ENCODE measurements at places on chromosomes 2 and 18. TPM values are rescaled to one million over a fixed set of nuclear protein-coding genes. Genes with fewer than 3 reads are reported as not detected.

DNA sequence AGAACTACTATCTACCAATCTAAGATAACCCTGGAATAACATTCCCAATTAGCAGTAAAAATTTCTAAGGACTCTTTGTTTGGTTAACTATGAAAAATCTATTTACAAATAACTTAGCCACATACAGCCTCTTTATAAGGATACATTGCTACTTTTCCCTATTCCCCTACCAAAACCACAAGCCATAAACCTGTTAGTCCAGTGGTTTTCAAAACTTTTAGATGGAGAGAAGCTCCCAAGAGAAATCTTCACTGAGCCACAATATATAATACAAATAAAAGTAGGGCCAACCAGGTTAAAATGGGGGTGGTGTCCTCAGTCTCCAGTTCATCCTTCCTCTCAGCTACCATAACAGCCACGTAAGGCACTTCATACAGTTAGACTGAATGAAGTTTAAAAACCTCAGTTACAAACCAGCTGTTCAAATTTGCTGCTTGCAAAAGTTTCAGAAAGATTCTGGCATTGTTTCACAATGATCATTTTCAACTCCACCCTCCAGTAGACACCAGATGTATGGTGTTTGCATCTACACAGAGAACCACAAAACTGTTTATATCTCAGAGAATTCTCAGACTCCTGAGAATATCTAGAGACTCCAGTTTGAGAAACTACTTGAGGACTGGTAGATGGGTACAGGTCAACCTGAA lies 26.0 kb downstream of the SOS1 start:
- H3K4me3 ChIP-seq = no peak overlapping the region
- H3K27me3 ChIP-seq = no peaks in the 10 kb centered on the region
- no peak for DNase-seq

GRCh38 chr18:44681076-44681970 lies 635 bp downstream of the SETBP1 start:
- peak overlapping the region; percentile 84 for H3K27ac ChIP-seq
- H3K4me1 ChIP-seq = peaks cover 14% of the 10 kb centered on the region
- no peaks in the 10 kb centered on the region for H3K27me3 ChIP-seq

DNA sequence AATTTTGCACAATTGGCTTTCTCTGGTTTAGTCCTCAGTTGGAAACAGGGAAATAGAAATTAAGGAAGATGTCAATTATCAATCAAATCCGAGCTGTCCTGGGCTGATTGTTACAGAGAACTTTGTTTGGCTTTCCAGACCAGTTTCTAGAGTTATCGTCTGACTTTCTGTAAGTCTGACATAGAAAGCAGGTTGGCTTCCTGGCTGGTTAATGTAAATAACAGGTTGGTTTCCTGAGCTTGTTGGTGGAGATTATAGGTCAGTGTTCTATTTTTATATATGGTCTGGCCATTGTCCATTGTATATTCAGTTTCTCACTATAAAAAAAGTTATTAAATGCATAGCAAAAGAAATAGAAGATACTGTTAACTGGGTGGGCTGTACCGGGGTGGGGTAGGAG lies 204.8 kb downstream of the MBD2 start:
- no peaks in the 10 kb centered on the region for H3K4me1 ChIP-seq
- no peaks in the 10 kb centered on the region for H3K36me3 ChIP-seq
- no peak overlapping the region for H3K4me3 ChIP-seq
- DNase-seq = no peak

- no peak overlapping the region for H3K4me3 ChIP-seq
- no peak overlapping the region for H3K27ac ChIP-seq
- no peak for DNase-seq
- H3K4me1 ChIP-seq = no peaks in the 10 kb centered on the region
Measured at GRCh38 chr2:119259296-119259860, 35.7 kb downstream of the STEAP3 start.

- no peak for DNase-seq
- H3K27ac ChIP-seq = no peak overlapping the region
- H3K36me3 ChIP-seq = no peaks in the 10 kb centered on the region
- H3K4me1 ChIP-seq = peaks cover 25% of the 10 kb centered on the region
Measured at GRCh38 chr2:68248361-68248760, 4.0 kb downstream of the PPP3R1 start.

- no peaks in the 10 kb centered on the region for H3K27me3 ChIP-seq
- DNase-seq = no peak
- no peaks in the 10 kb centered on the region for H3K4me1 ChIP-seq
- no peak overlapping the region for H3K4me3 ChIP-seq
Measured at GRCh38 chr2:169448316-169448715, 31.0 kb upstream of the BBS5 start.

GRCh38 chr2:16125614-16126516 lies 185.5 kb downstream of the MYCN start:
- H3K4me1 ChIP-seq = no peaks in the 10 kb centered on the region
- DNase-seq = no peak

- no peaks in the 10 kb centered on the region for H3K27me3 ChIP-seq
- H3K4me3 ChIP-seq = no peak overlapping the region
- no peak for DNase-seq
- H3K4me1 ChIP-seq = no peaks in the 10 kb centered on the region
Measured at GRCh38 chr2:226336283-226336682, 463.3 kb downstream of the IRS1 start.

GRCh38 chr2:10449838-10450691 lies 1.9 kb upstream of the ODC1 start:
- no peaks in the 10 kb centered on the region for H3K27me3 ChIP-seq
- H3K36me3 ChIP-seq = no peaks in the 10 kb centered on the region
- H3K4me1 ChIP-seq = peaks cover 26% of the 10 kb centered on the region
- no peak overlapping the region for H3K27ac ChIP-seq
- no peak for DNase-seq

GRCh38 chr2:238122287-238123217 lies 15.9 kb upstream of the KLHL30 start:
- no peak overlapping the region for H3K4me3 ChIP-seq
- no peak overlapping the region for H3K27ac ChIP-seq
- no peak for DNase-seq
- H3K36me3 ChIP-seq = no peaks in the 10 kb centered on the region
- H3K4me1 ChIP-seq = no peaks in the 10 kb centered on the region

DNA sequence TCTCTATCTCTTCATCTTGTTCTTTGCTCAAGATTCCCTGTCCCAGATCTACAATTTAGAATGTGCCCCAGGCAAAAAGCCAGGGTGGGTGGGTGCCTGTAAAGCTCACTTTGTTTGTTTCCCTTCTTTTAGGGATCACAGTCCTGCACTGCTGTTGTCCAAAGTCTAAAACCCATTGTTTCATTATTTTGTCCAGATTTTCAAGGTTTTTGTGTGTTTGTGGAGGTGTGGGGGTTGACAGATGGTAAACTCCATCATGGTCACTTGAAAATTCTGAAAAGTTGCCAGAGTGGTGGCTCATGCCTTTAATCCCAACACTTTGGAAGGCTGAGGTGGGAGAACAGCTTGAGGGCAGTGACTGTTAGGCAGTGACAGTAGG lies 41.5 kb downstream of the YES1 start:
- DNase-seq = no peak
- no peaks in the 10 kb centered on the region for H3K4me1 ChIP-seq
- H3K27ac ChIP-seq = no peak overlapping the region
- H3K4me3 ChIP-seq = no peak overlapping the region

DNA sequence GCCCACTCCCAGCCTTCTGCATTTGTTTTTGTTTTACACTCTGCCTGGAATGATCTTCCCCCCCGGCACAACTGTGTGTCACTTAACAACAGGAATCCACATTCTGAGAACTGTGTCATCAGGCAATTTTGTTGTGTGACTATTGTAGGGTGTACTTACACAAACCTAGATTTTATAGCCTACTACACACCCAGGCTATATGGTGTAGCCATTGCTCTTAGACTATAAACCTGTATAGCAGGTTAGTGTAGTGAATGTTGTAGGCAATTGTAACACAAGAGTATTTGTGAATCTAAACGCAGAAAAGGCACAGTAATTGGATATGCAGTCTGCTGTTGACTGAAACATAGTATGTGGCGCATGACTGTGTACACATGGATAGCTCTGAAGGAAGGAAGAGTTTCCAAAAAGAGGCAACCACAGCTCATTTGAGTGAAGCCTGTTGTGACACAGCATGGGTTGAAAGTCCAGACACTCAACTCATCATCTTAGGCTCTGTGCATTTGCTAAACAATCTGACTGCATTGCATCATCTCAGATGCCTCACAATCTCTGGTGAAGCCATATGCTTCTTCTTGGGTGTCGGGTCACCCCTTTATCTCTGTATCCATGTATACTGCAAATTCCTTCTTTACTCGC lies 506.6 kb upstream of the SPHKAP start:
- no peak overlapping the region for H3K4me3 ChIP-seq
- H3K4me1 ChIP-seq = no peaks in the 10 kb centered on the region

GRCh38 chr2:200138391-200139124 lies 167.9 kb upstream of the SPATS2L start:
- peak; percentile 33 for DNase-seq
- no peak overlapping the region for H3K4me3 ChIP-seq
- peak overlapping the region; percentile 11 for H3K27ac ChIP-seq
- H3K36me3 ChIP-seq = no peaks in the 10 kb centered on the region
- H3K27me3 ChIP-seq = no peaks in the 10 kb centered on the region
- H3K4me1 ChIP-seq = peaks cover 10% of the 10 kb centered on the region

Gene MOB4
- total RNA-seq = 24.7 TPM

Gene SETBP1
- 32.1 TPM for total RNA-seq

Gene DSC1
- total RNA-seq = not detected

Gene DHRS9
- not detected for total RNA-seq

Gene ASXL3
- total RNA-seq = 19.7 TPM

Gene REG3G
- total RNA-seq = not detected

Gene CDH2
- 4.3 TPM for total RNA-seq

Gene SKOR2
- not detected for total RNA-seq

Gene UPP2
- total RNA-seq = not detected

Gene TEX44
- total RNA-seq = not detected

Gene ZNF804A
- 1.2 TPM for total RNA-seq
